ENCODE measurements at places on chromosomes 4 and X.

GRCh38 chrX:120450163-120450562, 18.9 kb downstream of the LAMP2 start:
- H3K36me3 ChIP-seq = peaks cover 44% of the 10 kb centered on the region
- no peaks in the 10 kb centered on the region for H3K4me1 ChIP-seq
- no peaks in the 10 kb centered on the region for H3K27me3 ChIP-seq
- H3K27ac ChIP-seq = no peak overlapping the region
- DNase-seq = no peak

GRCh38 chr4:167838686-167839085, 253.7 kb upstream of the ANXA10 start:
- H3K4me3 ChIP-seq = no peak overlapping the region
- no peaks in the 10 kb centered on the region for H3K4me1 ChIP-seq

DNA sequence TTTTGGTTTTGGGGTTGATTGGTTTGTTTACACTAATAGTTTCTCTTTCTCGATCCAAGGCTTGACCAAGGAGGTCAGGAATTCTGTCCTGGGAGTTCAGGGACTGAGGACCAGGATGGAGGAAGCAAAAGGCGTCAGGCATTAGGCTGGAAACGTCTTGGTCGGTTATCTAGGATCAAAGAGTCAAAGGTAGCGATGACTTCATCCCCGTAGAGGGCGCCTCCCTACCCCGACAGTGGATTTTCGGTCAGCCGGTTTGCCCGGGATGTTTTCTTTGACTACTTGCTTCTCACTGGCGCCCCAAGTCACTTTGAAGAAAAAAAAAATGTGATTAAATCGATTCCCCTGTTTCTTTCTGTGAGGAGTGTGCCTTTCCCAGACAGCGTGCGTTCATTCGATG, 980 bp upstream of the FHDC1 start:
- DNase-seq = no peak
- no peak overlapping the region for H3K4me3 ChIP-seq
- H3K36me3 ChIP-seq = no peaks in the 10 kb centered on the region
- H3K27ac ChIP-seq = no peak overlapping the region
- peaks cover 51% of the 10 kb centered on the region for H3K27me3 ChIP-seq

- no peak overlapping the region for H3K27ac ChIP-seq
- H3K36me3 ChIP-seq = no peaks in the 10 kb centered on the region
- no peak for DNase-seq
- no peaks in the 10 kb centered on the region for H3K4me1 ChIP-seq
- no peaks in the 10 kb centered on the region for H3K27me3 ChIP-seq
- H3K4me3 ChIP-seq = no peak overlapping the region
Measured at GRCh38 chr4:119233750-119234149, 21.2 kb downstream of the USP53 start.

DNA sequence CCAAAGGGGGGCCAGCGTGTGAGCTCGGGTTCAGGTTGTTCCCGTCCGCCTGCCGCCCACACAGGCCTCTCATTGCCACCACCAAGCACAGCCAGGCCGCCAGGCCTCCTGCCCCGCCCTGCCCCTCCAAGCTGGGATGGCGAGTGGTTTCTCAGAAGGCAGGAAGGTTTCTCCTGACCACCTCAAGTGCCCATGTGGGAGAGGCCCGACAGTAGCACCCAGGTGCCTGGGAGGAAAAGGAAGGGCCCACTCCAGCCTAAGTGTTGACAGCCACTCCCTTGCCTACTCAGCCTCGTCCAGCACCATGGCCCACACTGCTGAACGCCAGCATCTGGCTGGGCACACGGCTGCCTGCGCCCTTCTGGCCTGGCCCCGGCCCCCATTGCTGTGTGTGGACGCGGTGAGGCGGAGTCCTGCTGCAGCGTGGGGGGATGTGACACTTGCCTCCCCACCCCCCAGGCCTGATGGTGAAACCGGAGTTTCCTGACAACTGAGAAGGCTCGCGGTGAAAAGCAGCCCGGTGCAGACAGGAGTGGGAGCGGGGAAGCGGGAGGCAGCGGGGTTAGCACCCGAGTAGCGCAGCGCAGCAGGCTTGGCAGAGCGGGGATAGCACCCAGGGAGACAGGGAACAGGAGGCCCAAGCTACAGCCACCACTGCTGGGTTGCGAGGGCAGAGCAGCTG, 19.2 kb downstream of the FLNA start:
- H3K27me3 ChIP-seq = no peaks in the 10 kb centered on the region
- no peak for DNase-seq
- no peak overlapping the region for H3K4me3 ChIP-seq
- H3K27ac ChIP-seq = no peak overlapping the region
- H3K4me1 ChIP-seq = no peaks in the 10 kb centered on the region

DNA sequence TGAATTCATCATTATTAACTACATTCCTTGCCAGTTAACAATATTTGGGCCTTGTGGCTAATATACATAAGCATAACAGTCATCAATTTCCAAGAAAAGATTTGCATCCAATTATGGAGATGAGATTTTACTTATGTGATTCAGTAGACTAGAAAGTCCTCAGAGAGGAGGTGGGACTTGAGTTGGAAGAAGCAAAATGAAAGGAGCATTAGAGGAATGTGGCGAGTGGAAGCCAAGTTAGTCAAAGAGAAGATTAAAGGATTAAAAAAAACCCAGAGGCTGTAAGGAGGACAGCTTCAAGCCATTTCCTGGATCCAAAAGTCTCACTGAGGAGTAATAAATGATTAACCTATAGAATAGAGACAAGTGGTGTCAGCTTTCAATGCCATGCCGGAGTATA, 1099.4 kb upstream of the IGFBP7 start:
- no peak for DNase-seq
- no peak overlapping the region for H3K4me3 ChIP-seq
- no peaks in the 10 kb centered on the region for H3K27me3 ChIP-seq

- H3K27me3 ChIP-seq = no peaks in the 10 kb centered on the region
- no peak for DNase-seq
- H3K4me3 ChIP-seq = no peak overlapping the region
- H3K4me1 ChIP-seq = peaks cover 14% of the 10 kb centered on the region
- H3K27ac ChIP-seq = no peak overlapping the region
Measured at GRCh38 chrX:154408659-154409221, 314 bp downstream of the DNASE1L1 start.

GRCh38 chr4:101331017-101331416, 16.3 kb downstream of the PPP3CA start:
- peaks cover 24% of the 10 kb centered on the region for H3K4me1 ChIP-seq
- no peaks in the 10 kb centered on the region for H3K27me3 ChIP-seq
- H3K4me3 ChIP-seq = no peak overlapping the region
- no peak for DNase-seq
- no peaks in the 10 kb centered on the region for H3K36me3 ChIP-seq
- no peak overlapping the region for H3K27ac ChIP-seq

GRCh38 chr4:22661443-22661842, 31.3 kb upstream of the GBA3 start:
- H3K27ac ChIP-seq = no peak overlapping the region
- no peak overlapping the region for H3K4me3 ChIP-seq
- no peaks in the 10 kb centered on the region for H3K36me3 ChIP-seq
- H3K27me3 ChIP-seq = no peaks in the 10 kb centered on the region

GRCh38 chrX:153226344-153227185, 47.5 kb downstream of the MAGEA1 start:
- no peaks in the 10 kb centered on the region for H3K36me3 ChIP-seq
- no peak overlapping the region for H3K27ac ChIP-seq
- H3K27me3 ChIP-seq = no peaks in the 10 kb centered on the region
- no peak overlapping the region for H3K4me3 ChIP-seq
- H3K4me1 ChIP-seq = no peaks in the 10 kb centered on the region
- DNase-seq = no peak

GRCh38 chrX:106177106-106177981, 9.2 kb downstream of the PWWP3B start:
- no peaks in the 10 kb centered on the region for H3K36me3 ChIP-seq
- H3K27me3 ChIP-seq = no peaks in the 10 kb centered on the region
- H3K27ac ChIP-seq = no peak overlapping the region
- no peak for DNase-seq

DNA sequence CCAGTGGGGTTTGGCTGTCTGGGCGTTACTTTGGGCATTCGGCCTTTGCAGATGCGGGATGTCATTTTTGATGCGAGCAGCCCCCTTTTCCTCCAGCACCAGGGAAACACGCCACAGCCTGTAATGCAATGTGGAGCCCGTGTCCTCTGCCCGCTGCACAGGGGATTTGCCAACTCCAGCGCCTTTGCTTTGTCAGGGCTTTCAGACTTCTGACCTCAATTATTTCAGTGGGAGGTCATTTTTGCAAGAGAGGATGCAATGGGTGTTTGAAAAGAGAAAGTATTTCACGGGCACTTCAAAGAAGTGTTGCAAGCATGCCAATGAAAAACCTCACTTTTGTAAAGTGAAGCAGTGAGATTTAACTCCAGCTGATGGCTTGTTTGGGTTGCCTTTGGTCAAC, 11.5 kb downstream of the CLCN4 start:
- H3K27ac ChIP-seq = no peak overlapping the region
- H3K36me3 ChIP-seq = no peaks in the 10 kb centered on the region
- no peaks in the 10 kb centered on the region for H3K27me3 ChIP-seq

GRCh38 chr4:159764343-159764952, 661.6 kb downstream of the RAPGEF2 start:
- H3K4me1 ChIP-seq = no peaks in the 10 kb centered on the region
- H3K27ac ChIP-seq = no peak overlapping the region
- no peaks in the 10 kb centered on the region for H3K27me3 ChIP-seq
- no peak overlapping the region for H3K4me3 ChIP-seq
- H3K36me3 ChIP-seq = no peaks in the 10 kb centered on the region

GRCh38 chr4:187000281-187000680, 276.6 kb upstream of the FAT1 start:
- no peak overlapping the region for H3K27ac ChIP-seq
- DNase-seq = no peak
- H3K4me1 ChIP-seq = no peaks in the 10 kb centered on the region

DNA sequence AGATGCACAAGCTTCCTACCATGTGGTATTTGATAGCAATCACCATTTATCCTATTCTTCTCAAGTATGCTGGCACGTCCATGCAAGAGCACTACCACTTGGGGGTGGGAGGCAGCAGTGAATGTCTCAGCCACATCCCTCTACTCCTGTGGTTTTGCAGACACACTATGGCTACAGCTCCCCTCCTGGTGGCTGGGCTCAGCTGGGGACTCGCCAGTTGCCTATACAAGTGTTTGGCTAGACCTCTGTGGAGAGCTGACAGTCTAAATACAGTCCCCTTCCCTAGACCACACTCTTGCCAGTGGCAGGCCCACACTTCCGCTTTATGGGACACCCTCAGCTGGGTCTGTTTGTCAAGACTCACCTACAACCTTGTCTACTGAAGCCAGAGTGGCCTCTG, 53.2 kb downstream of the ADGRA3 start:
- no peak overlapping the region for H3K27ac ChIP-seq
- no peaks in the 10 kb centered on the region for H3K27me3 ChIP-seq

DNA sequence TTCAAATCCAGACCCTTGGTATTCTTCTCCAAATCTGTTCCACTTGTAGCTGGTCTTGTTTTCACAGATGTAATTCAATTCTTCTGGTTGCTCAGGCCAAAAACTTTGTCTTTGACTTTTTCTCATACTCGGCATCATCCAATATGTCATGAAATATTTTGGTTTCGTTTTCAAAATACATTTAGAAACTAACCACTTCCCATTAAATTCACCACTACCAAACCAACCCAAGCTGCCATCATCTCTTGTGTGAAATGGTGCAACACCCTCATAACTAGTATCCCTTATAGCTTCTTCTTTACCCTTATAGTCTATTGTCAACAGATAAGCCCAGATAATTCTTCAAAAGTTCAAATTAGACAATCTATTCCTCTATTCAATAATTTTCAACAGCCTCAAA, 192.1 kb downstream of the PRR32 start:
- H3K4me1 ChIP-seq = no peaks in the 10 kb centered on the region
- H3K36me3 ChIP-seq = no peaks in the 10 kb centered on the region
- no peak overlapping the region for H3K27ac ChIP-seq
- H3K27me3 ChIP-seq = no peaks in the 10 kb centered on the region

GRCh38 chr4:55947254-55947882, 1.4 kb upstream of the CEP135 start:
- no peak overlapping the region for H3K4me3 ChIP-seq
- no peaks in the 10 kb centered on the region for H3K27me3 ChIP-seq
- peaks cover 37% of the 10 kb centered on the region for H3K4me1 ChIP-seq
- no peak overlapping the region for H3K27ac ChIP-seq
- DNase-seq = no peak
- peaks cover 4% of the 10 kb centered on the region for H3K36me3 ChIP-seq

- H3K4me1 ChIP-seq = no peaks in the 10 kb centered on the region
- H3K36me3 ChIP-seq = no peaks in the 10 kb centered on the region
- H3K27me3 ChIP-seq = no peaks in the 10 kb centered on the region
- no peak overlapping the region for H3K27ac ChIP-seq
- no peak overlapping the region for H3K4me3 ChIP-seq
Measured at GRCh38 chr4:8072235-8072968, 86.2 kb downstream of the ABLIM2 start.

DNA sequence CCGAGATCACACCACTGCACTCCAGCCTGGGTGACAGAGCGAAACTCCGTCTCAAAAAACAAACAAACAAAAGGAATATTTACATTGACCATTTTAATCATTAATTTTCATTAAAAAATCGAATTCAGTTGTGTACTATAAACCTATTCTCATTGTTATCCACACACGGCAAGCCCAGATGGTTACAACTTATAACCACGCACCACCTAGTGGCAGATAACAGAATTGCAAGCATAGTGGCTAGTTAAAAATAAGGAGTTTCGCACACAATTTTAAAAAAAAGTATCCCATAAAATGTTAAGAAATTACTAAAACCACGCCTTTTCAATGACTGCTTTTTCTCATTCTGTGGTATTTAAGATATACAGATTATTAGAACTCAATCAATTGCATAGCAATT, 25.4 kb downstream of the MBNL3 start:
- no peaks in the 10 kb centered on the region for H3K4me1 ChIP-seq
- DNase-seq = peak; percentile 19
- no peak overlapping the region for H3K4me3 ChIP-seq
- no peaks in the 10 kb centered on the region for H3K27me3 ChIP-seq
- H3K27ac ChIP-seq = no peak overlapping the region

GRCh38 chr4:180296036-180296599, 1947.1 kb upstream of the TENM3 start:
- H3K36me3 ChIP-seq = no peaks in the 10 kb centered on the region
- no peaks in the 10 kb centered on the region for H3K4me1 ChIP-seq
- DNase-seq = no peak
- no peak overlapping the region for H3K4me3 ChIP-seq
- H3K27ac ChIP-seq = no peak overlapping the region
- no peaks in the 10 kb centered on the region for H3K27me3 ChIP-seq

GRCh38 chrX:151099001-151099400, 77.4 kb upstream of the GPR50 start:
- no peaks in the 10 kb centered on the region for H3K27me3 ChIP-seq
- no peaks in the 10 kb centered on the region for H3K36me3 ChIP-seq
- no peak overlapping the region for H3K27ac ChIP-seq
- H3K4me3 ChIP-seq = no peak overlapping the region
- no peaks in the 10 kb centered on the region for H3K4me1 ChIP-seq
- DNase-seq = no peak

DNA sequence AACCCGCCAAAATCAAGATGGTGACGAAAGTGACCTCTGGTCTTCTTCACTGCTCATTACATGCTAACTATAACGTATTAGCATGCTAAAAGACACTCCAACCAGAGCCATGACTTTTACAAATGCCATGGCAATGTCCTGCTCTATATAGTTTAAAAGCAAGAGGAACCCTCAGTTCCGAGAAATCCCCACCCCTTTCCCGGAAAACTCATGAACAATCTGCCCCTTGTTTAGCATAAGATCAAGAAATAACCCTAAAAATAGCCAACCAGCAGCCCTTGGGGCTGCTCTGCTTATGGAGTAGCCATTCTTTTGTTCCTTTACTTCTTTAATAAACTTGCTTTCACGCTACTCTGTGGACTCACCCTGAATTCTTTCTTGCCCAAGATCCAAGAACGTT, 463.5 kb upstream of the FAM241A start:
- no peaks in the 10 kb centered on the region for H3K36me3 ChIP-seq
- no peak overlapping the region for H3K4me3 ChIP-seq
- DNase-seq = no peak
- H3K27ac ChIP-seq = no peak overlapping the region
- no peaks in the 10 kb centered on the region for H3K4me1 ChIP-seq
- no peaks in the 10 kb centered on the region for H3K27me3 ChIP-seq

Data from DND-41 (cell line).